ENCODE measurements at places on chromosomes 11 and 22.

DNA sequence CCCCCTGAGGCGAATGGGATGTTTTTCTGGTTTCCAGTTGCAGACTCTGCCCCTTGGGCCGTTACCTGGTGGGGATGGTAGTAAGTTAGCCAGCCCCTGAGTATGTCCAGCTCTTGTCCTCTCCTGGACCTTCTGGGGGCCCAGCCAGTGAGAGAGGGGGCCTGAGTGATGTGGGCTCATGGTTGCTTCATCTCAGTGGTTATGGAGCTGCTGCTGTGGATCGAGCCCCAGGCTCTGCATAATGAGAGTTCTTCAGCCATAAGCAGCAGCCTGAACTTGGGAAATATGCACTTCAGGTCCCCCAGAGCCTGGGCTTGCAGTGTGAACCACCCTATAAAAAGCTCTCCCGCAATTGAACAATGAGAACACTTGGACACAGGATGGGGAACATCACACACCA lies 5.9 kb downstream of the TMPRSS13 start:
- no peak for DNase-seq

- no peak for DNase-seq
Observed at GRCh38 chr11:57459164-57460021, 935 bp upstream of the RTN4RL2 start.

DNA sequence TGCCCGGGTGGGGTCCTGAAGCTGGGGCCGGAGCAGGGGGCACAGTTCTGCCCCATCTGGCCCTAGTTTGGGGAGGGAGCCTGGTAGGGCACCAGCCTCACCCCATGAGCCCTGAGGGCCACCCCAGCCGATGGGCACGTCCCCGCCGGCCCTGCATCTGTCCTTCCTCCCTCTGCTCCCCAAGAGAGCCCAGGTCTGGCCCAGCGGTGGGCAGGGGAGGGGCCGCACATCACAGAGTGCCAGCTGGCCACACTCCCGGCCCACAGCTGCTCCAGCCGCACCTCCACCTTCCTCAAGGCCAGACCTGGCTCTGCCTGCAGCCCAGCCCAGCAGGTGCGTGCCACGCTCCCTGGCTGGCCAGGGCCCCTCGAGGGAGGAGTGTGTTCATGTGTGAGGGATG lies 21.6 kb downstream of the BRSK2 start:
- no peak for DNase-seq

DNA sequence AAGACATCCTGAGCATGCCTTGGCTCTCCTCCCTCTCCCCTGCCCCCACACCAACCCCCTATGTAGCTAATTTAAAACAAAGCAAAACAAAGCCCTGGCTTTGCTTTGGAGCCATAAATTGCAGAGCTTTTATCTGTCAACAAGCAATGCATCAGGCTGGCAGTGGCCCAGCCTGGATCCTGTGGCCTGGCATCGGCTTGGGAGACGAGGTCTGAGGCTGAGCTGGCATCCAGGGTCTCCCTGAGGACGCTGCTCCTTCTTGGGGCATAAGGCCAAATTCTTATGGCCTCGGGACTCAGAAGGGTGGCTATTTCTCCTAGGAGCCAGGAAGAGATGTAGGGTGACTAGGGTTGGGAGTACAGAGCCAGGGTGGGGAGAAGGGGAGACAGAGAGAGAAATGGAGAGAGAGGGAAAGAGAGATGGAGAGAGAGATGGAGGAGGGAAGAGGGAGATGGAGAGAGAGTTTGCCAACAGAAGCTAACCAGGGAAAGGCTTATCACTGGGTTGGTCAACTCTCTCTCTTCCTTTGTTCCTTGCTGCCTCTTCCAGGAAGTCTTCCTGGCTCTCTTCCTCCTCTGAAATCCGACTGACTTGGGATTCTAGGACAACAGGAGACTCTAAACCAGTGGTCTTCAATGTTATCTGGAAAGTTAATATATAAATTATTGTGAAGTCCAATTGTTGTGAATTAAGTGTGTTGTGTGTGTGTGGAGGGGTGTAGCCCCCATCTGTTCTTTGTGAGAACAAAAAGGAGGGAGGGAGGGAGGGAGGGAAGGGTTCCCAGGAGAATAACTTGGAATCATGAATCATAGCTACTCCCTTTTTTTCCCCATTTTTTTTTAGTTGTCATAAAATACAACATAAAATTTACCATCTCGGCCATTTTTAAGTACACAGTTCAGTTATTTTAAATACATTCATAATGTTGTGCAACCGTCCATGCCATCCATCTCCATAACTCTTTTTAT lies 29.1 kb downstream of the TSPAN18 start:
- DNase-seq = no peak

- no peak for DNase-seq
Observed at GRCh38 chr22:26608129-26608528, 9.7 kb downstream of the CRYBB1 start.

DNA sequence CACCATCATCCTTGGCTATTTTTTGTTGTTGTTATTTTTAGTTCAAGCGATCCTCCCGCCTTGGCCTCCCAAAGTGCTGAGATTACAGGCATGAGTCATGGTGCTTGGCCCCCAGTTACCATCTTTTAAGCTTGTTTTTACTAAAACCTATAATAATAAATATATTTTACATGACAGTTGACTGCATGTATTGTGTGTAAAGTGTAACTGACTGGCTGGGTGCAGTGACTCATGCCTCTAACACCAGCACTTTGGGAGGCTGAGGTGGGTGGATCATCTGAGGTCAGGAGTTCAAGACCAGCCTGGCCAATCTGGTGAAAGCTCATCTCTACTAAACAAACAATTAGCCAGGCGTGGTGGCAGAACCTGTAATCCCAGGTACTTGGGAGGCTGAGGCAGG lies 386.2 kb downstream of the TENM4 start:
- DNase-seq = no peak

DNA sequence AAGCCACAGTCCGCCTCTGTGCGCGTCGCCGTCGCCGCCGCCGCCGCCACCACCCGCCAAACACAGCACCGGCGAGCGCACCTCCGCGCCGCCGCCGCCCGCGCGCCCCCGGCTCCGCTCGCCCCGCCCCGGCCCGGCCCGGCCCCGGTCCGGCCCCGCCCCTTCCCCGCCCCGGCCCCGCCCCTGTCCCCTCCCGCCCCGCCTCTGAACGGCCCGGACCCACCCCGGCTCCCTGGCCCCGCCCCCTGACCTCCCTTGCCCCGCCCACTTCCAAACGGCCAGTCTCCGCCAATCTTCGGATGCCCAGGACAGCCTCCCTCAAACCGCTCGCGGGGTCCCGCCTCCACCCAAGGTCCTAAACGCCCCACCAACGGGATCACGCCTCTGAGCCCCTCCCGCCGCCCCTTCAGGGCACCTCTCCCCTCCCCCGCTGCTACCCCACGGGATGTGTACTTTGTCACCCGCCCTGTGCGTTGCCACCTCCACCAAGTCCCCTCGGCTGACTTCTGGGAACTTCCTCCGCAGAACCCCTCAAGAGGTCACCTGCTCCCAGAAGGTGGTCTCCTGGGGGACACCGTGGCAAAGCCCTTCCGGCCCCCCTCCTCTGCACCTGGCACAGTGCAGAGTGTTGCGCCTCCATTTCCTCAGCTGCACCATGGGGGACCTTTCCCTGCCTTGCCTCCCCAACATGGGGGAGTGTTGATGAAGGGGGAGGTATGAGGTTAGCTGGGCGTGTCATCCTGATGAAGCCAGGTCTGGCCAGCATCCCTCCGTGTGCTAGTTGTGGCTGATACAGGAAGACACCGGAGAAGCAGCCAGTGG lies at the start of gene KIAA0930:
KIAA0930 (minus strand) TSS at position 85 of the 822 bp plus-strand sequence. CDS start 191 bp downstream, outside the sequence.
- DNase-seq = peak; percentile 59

DNA sequence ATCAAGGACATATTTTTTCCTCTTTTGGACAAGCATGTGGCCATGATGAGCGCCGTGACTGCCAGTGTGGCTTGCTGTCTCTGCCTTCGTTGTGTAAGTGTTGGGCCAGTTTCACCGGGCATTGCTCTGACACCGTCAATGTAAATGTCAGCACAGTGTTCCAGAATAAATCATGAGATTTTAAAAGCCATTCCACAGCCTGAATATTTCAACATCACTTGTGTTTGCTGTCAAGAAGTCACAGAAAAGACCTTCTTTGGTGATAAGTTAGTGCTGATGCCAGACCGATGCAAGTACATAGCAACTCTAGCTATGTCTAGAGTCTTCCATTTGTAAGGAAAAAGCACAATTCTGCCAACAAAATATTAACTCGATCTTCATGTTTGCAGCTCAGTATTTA lies 467.8 kb downstream of the TBC1D22A start:
- no peak for DNase-seq

GRCh38 chr11:9711454-9712307 lies 47.8 kb downstream of the SWAP70 start:
- no peak for DNase-seq

DNA sequence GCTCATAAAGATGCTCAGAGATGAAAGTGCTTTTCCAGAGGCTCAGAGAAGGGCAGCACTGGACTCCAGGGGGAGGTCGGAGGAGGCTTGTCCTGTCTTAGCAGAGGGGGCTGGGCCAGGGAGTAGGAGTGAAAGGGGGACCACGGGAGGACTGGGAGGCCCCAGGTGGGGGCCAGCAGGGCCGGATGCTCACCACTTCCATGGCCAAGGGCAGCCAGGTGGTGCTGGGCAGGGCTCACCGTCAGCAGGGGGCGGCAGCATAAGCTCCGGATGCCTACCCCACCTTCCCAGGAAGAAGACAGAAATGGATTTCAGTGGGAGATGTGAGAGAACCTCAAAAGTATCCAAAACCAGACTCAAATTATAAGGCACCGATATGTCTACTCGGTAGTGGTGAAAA lies 11.0 kb downstream of the RAB36 start:
- no peak for DNase-seq

DNA sequence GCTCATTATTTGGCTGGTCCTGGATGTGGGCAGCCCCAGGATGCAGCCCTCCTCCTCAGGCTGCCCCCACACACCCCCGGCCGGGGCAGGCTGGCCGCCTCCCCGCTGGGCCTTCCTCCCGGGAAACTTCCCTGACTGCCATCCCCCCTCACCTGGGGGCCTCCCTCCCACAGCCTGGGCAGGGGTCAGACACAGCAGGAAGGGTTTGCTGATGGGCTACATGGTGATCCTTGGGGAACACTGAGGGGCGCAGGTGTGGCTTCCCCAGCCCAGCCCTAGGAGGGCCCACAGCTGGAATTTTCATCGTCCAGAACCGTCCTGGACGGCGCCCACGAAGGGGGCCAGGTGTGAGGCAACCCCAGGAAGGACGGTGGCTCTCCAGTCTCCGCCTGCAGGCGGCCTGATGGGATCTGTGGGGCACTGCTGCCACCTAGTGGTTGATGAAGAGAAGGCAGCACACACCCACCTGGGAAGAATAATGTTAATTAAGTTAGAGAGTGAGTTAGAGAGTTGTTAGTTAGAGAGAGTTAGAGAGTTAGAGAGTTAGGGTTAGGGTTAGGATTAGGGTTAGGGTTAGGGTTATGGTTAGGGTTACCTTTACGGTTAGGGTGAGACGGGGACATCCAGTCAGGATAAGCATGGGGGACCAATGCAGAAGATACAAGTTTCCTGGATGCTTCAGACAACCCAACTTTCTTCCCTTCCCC lies 75.9 kb upstream of the PRR5 start:
- DNase-seq = peak; percentile 57

DNA sequence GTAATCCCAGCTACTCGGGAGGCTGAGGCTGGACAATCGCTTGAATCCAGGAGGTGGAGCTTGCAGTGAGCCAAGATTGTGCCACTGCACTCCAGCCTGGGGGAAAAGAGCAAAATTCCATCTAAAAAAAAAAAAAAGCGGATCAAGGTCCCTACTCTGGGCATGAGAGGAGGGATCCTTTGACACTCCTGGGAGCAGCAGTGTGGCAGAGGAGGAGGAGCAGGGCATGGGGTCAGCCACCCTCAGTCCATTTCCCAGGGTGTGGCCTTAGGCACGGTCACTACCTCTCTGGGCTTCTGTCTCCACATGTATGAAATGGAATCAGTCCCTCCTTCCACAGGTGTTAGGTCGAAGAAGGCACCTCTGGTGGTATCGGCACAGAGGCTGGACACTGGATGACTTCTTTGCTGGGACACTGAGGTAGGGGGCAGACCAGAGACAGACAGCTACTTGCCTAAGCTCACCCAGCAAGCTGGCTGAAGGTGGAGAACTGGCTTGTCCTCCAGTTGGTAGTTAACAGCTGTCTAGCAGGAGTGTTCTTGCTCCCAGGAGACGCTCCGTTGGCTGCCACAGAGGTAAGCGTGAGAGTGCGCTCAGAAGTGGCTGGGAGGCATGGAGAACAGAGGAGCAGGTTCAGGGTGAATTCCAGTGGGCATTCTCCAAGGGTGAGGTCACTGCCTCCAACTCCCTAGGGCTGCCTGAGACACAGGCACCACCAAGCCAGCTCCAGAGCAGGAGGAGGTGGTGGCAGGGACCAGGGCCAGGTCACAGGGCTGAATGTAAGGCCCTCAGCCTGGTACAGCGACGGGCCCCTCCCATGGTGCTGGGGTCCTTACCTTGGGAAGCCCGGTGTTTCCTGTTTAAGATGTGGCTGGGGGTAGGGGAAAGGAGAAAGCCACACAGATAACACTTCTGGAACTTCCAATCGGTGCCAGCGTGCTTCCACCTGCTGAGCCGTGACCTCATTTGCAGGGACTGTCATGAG lies 19.5 kb downstream of the TXN2 start:
- no peak for DNase-seq

- DNase-seq = no peak
Observed at GRCh38 chr11:77596626-77597025, 6.9 kb downstream of the AQP11 start.
